Spinal cord (tissue), 10 donors: ENCODE measurements at places on chromosomes 16 and 17. TPM values are rescaled to one million over a fixed set of nuclear protein-coding genes. Genes with fewer than 3 reads are reported as not detected.
A peak's percentile ranks its signal among the peaks of the same experiment; 100 is the strongest.

The ABCA8 gene
- total RNA-seq, result 83.7 TPM

The KRTAP4-5 gene
- not detected for total RNA-seq

The KDM6B gene
- 11.2 TPM for total RNA-seq

The EXOSC6 gene
- total RNA-seq, result 27.3 TPM

The ABCC12 gene
- total RNA-seq, result 0.40 TPM

DNA sequence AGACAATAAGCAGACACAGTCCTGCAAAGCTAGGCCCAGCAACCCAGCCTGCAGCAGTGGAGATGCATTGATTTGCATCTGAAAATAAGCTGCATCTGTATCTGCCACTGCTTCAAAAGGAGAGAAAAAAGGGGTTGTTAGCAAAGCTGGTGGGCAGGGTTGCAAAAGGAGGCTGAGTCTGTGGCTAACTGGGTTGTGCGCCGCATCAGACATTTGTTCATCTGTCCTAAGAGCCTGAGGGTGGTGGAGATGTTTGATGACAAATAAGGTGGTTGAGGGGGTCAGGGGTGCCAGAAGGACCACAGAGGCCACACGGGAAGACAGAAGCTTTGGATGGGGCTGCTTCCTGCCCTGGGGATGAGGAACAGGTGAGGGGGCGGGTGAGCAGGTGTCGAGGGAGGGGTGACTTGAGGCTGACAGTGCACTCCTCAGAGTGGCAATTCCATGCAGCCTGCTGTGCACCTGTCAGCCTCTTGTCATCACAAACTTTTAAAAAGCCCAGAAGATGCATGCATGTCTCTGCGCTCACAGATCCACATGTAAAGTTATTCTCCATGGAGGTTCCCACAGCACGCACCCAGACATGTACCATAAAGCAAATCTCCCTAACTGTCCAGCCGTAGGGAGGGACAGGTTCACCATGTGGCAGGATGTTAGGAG is 35.4 kb downstream of the WSB1 start:
- DNase-seq, result no peak

DNA sequence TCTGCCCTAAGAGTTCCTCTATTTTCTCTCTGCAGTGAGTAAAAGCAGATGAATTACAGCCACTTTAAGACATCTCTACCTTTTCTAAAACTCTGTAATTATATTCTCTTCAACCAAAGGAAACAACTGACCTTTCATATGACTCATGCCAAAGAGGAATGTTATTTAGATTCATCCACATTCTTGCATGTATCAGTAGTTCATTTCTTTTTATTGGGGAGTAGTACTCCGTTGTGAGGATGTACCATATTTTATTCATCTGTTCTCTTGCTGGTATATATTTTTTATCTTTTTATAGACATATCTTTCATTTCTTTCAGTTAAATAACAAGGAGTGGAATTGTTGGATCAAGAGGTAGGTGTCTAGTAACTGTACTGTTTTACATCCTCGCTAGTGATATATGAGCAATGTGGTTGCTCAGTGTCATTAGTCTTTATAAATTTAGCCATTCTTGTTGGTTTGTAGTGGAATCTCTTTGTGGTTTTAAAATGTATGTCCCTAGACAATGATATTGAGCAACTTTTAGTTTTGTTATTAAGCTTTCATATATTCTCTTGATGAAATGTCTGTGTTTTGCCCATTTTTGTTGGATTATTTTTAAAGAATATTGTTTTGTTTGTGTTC is 7.8 kb upstream of the MYH8 start:
- no peak for DNase-seq

- DNase-seq, result peak; percentile 96
Measured at GRCh38 chr17:17591355-17592298, at the start of gene PEMT. PEMT (minus strand) TSS chr17:17591708; CDS start chr17:17591626, 82 bp downstream.

DNA sequence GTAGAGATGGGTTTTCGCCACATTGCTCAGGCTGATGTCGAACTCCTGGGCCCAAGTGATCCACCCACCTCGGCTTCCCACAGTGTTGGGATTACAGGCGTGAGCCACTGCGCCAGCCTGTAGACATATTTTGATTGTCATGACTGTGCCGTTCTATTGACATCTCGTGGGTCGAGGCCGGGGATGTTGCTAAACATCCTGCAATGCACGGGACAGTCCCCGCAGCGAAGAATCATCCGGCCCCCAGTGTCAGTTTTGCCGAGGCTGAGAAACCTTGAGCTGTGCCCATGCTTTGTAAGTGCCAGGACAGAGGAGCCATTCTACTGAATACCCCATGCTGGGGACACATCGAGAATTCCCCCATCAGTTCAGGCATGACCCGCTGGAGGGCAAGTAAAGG is 69.1 kb upstream of the GSE1 start:
- no peak for DNase-seq

GRCh38 chr17:6000426-6000825 is 69.8 kb upstream of the WSCD1 start:
- DNase-seq, result no peak

DNA sequence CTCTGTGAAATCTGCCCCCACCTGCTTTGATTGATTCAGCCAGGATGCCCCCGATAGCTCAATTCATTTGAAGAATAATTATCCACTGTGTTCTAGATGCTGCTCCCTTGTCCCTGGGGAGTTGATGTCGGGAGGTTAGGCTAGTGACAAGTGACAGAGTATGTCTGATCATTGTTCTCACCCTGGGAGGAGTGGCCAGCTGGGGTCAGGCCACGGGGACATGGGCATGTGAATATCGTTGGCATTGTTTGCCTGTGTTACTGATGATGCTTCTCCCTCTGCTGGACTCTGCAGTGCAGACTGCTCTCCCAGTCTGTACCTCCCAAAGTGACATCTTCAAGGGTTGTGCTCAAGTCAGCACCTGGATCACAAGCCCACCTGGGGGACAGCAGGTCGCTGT is 89.9 kb upstream of the C16orf82 start:
- no peak for DNase-seq

- no peak for DNase-seq
Measured at GRCh38 chr16:12420661-12421209, 383.0 kb downstream of the CPPED1 start.

DNA sequence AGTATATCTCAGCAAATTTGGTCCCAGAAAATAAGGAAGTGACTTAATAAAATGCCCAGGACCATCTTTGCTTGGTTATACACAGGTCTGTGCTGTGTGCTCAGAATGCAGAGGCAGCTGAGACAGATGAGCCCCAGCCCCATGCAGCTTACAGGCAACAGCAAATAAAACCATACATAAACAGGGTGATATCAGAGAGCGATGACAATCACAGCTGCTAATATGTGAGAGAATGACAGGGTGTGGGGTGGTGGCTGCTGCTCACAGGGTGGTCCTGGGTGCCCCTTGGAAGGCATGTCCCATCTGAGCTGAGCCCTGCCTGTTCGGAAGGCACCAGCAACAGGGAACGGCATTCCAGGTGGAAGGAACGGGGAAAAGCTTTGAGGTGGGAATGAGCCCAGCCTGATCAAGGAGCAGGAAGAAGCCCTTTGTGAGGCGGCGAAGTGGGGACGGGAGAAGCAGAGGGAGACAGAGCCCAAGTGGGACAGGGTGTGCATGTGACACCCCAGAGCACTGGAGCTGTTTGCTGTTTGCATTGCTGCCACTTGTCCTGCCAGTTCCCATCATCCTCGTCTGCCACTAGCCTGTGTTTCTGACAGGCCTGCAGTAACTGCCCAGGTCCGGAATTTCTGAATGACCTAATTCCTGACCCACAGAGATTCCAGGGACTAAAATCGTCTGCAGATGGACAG is 150.5 kb downstream of the KATNIP start:
- no peak for DNase-seq

DNA sequence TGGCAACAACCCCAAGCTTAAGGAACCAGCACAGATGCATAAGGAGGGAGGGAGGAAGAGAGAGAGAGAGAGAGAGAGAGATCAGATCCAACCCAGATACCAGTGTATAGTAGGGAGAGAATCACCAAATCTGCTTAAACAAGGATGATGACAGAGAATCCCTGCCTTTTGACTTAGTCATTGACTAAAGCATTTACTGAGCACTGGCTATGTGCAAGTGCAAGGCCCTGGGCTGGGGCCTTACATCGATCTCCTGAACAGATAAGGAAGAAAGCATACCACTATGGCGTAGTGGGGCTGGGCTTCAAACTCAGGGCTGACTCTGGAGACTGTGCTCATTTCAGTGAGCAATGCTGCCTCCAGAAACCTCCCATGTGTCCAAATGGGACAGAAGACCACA is 15.8 kb downstream of the TSNAXIP1 start:
- no peak for DNase-seq

DNA sequence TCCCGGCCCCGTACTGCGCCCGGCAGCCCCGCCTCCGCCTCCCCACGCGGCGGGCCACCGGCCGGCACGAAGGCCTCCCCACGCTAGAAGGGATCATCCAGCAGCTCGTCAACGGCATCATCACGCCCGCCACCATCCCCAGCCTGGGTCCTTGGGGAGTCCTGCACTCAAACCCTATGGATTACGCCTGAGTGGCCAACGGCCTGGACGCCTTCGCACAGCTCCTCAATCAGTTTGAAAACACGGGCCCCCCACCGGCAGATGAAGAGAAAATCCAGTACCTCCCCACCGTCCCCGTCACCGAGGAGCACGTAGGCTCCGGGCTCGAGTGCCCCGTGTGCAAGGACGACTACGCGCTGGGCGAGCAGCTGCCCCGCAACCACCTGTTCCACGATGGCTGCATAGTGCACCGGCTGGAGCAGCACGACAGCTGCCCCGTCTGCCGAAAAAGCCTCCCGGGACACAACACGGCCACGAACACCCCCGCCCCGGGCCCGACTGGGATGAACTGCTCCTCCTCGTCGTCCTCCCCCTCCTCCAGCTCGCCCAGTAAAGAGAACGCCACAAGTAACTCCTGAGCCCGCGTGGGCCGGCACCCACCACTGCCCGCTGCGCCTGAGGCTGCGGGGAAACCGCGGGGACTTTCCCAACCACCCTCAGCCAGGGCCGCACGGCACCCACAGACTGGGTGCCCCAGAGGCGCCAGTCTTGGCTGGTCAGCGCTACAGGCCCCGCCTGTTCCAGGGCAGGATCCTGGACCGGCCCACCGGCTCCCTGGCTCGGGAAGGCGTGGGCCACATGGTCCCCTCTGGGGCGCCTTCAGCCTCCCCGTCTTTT is 39.0 kb upstream of the AKAP1 start:
- DNase-seq, result no peak

DNA sequence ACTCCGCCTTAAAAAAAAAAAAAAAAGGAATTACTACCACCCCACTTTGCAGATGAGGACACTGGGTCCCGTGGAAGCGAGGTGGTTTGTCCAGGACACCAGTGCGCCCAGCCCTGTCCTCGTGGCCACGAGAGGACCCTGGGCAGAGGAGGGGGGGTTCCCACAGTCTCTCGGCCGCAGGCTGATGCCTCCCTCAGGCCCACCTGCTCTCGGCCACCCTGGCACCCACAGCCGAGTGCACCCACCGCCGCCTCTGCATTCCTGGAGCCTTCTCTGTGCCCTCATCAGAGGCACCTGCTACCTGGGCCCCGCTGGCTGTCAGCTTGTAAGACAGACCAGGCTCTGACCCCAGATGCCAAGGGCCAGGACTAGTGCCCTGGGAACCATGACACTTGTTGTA is 28.1 kb upstream of the PVALEF start:
- DNase-seq, result no peak

- no peak for DNase-seq
Measured at GRCh38 chr17:68199837-68200688, 47.8 kb upstream of the AMZ2 start.

GRCh38 chr17:30332057-30332542 is 1.8 kb downstream of the TMIGD1 start:
- no peak for DNase-seq

DNA sequence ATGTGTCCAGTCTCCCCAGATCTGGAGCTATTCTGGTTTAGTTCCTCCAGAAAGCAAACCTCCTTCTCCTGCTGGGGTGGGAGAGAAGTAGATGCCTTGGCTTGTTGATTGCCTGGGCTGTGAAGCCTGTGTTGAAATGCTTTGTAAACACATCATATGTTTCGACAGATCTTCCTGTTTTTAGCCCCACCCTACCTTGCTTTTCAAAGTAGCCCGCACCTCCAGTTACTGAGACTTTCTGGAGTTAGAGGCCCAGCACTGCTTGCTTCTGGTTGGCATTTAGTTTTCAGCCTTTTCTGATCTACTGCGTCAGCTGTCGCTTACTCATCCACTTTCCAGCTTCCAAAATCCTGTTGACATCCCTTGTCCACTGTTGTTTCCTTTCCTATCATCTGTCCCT is 17.9 kb upstream of the NDEL1 start:
- DNase-seq, result no peak

- DNase-seq, result no peak
Measured at GRCh38 chr17:19331134-19331533, 31.4 kb downstream of the B9D1 start.

- no peak for DNase-seq
Measured at GRCh38 chr17:8418471-8418870, 17.2 kb upstream of the NDEL1 start.

DNA sequence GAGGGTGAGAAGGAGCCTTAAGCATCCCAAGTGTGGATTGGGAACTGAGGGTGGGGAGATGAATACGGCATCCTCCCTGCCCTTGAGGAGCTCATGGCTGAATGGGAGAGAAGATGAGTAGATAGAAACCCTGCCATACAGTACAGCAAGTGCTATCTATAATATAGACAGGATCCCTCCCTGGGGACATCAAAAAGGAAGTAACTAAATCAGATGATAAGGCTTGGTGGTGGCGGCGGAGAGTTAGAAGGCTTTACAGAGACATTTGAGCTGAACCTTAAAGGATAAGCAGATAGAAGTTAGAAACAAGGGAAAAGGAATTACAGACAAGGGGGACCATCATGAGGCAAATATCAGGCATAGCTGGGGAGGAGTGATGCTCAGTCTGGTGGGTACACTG is 67.5 kb upstream of the TMEM132E start:
- DNase-seq, result no peak

- no peak for DNase-seq
Measured at GRCh38 chr16:2749476-2749875, 3.0 kb upstream of the SRRM2 start.

- DNase-seq, result no peak
Measured at GRCh38 chr17:43932357-43932756, 9.9 kb downstream of the PPY start.

DNA sequence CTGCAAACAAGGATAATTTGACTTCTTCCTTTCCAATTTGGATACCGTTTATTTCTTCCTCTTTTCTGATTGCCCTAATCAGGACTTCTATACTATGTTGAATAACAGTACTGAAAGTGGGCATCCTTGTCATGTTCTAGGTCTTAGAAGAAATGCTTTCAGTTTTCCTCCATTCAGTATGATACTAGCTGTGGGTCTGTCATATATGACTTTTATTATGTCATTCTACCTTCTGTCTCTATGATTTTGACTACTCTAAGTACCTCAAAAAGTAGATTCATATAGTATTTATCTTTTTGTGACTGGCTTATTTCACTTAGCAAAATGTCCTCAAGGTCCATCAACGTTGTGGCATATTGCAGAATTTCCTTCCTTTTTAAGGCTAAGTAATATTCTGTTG is 111.5 kb upstream of the RBBP6 start:
- no peak for DNase-seq

- DNase-seq, result no peak
Measured at GRCh38 chr16:68860978-68861892, 17.9 kb downstream of the TANGO6 start.

GRCh38 chr16:67882374-67883145 is 2.1 kb upstream of the NRN1L start:
- DNase-seq, result no peak

GRCh38 chr16:50448522-50448921 is 79.7 kb upstream of the BRD7 start:
- DNase-seq, result no peak
